ENCODE measurements at places on chromosomes 5 and 9.

GRCh38 chr9:107546859-107547258 is 57.3 kb upstream of the KLF4 start:
- DNase-seq = no peak

- no peak for DNase-seq
Measured at GRCh38 chr9:74800226-74800625, 87.5 kb downstream of the TRPM6 start.

DNA sequence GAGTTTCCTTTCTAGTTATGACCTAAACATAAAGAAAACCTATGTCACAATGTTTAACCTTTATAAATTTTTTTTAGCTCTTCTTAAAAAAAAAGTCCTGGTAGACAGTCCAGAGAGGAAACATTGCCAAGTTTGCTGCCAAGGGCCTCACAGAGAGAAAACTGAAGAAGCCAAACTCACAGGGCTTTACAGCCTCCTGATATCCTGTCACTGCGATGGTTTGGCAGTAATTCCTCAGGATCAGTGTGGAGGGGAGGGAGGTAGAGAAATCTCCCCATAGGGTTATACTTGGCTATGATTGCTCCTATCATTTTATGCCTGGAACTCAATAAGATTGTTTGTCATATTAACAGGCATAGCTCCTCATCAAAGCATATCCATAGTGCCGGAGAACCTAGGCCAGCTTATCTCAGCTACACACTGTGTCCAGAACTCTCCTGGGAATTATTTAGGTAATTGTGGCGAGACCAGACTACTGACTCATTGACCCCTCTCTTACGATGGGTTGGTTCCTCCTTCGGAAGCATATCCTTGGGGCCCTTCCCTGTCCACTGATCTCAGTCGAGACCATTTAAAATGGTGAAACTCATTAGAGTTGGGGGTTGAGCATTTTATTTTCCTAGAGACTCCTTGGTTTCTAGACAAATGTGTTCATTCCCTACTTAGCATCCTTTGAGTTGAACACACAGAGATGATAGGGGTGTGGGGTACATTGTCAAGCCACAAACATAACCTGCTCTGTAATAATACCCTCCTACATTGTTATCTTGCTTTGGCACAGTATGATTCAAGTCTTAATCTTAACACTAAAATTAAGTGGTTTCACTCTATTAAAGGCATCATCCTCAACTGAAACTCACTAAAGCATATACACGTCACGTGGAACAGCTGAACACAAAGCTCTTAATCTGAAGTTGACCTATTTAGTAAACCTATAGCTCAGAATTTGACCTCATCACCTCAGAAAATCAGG is 53.4 kb upstream of the TMC1 start:
- DNase-seq = no peak

GRCh38 chr5:194603-195209 is 3.4 kb downstream of the LRRC14B start:
- DNase-seq = peak; percentile 45

GRCh38 chr5:103034662-103035392 is 85.1 kb downstream of the GIN1 start:
- DNase-seq = no peak

DNA sequence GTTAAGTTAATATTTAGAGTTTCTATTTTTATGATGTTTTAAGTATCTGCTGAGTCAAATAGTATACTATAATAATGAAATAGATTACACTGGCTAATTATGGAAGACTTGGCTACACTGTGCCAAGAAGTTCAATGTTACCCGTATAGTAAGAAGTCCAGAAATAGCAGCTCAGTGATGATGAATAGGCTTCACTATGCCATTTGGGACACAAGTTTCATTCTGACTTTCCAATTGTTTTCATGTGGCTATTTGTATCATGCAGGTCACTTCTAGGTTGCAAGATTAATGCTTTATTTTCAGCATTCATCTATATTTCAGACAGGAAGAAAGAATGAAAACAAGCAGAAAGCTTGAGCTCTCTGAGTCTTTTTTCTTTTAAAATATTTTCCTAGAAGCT is 194.5 kb upstream of the RIOK2 start:
- DNase-seq = no peak

DNA sequence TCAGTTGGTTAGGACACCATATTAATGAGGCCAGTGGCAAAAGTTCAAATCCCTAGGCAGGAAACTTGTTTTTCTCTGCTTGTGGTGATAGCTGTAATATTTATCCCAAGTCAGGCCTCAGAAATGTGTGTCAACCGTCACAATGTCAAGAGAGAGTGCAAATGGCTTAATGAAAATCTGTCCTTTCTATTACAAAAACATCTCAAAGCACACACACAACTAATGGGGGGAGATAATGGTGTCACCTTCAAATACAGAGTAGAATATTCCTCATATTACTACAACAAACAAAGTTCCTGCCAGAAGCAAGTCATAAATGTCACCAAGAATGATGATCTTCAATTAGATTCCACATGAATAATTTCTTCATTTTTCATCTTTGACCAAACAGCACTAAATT is 127.2 kb upstream of the MARCHF11 start:
- no peak for DNase-seq

- DNase-seq = no peak
Measured at GRCh38 chr9:22158927-22159346, 149.8 kb upstream of the CDKN2B start.
